ENCODE measurements at places on chromosomes 2 and 18.

GRCh38 chr2:36361396-36361795 is 5.8 kb downstream of the CRIM1 start:
- no peak for DNase-seq

DNA sequence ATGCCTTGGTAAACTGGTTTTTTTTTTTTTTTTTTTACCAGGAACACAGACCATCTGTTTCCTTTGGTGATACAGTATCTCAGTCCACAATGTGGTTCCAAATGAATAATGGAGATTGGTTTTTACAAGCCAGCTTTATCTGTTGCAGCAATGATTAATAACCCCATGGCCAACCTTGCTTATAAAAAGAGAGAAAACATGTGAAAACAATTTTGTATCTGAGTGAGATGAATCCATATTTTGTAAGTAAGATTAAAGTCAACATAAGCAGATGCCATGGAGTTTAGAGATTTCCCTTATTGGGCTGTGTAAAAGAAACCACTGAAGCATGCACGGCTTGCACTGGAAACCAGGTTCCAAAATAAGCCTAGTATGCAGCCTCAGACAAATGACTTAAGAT is 108.6 kb upstream of the CNTNAP5 start:
- no peak for DNase-seq

GRCh38 chr18:11494107-11494506 is 115.3 kb upstream of the SLC35G4 start:
- DNase-seq, result no peak

- no peak for DNase-seq
Measured at GRCh38 chr2:11121099-11121822, 34.0 kb upstream of the SLC66A3 start.

DNA sequence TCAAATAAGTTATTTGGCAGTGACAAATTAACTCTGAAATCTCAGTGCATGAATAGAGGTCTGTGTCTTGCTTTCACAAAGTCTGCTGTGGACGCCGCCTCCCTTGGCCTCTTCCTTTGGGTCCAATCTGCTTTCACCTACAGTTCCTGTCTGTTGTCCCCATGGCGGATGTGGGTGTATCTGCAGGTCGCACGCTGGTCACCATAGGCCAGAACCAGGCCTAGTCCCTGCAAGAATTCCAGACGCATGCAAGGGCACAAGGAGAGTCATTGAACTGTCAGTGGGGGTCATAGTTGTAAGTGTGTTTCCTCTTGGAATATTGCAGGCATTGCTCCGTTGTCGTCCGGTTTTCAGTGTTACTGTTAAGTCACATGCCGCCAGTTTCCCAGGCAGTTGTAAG is 7.4 kb downstream of the SOCS6 start:
- no peak for DNase-seq
